ENCODE measurements at places on chromosomes 7 and 10. TPM values are rescaled to one million over a fixed set of nuclear protein-coding genes. Genes with fewer than 3 reads are reported as not detected.
A peak's percentile ranks its signal among the peaks of the same experiment; 100 is the strongest.

GRCh38 chr7:139224219-139224618 is 6.8 kb upstream of the UBN2 start:
- no peak overlapping the region for H3K27ac ChIP-seq
- H3K36me3 ChIP-seq = no peaks in the 10 kb centered on the region
- H3K4me1 ChIP-seq = no peaks in the 10 kb centered on the region
- DNase-seq = no peak

DNA sequence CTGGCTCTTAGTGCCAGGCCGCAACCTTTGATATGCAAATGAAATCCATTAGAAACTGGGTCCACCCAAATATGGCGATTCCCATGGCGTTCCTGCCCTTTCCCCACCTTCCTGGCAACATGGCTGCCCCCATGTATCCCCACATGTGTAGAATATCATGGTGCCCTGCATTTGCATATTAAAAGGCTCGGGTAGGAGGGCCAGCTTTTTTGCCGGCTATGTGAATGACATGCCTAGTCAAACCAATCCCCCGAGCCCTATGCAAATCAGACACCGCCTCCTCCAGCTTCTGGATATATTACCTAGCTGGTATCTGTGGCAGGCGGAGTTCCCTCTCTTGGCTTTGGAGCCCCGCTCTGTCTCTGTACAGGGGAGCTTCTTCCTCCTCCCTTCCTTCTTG is 18.3 kb downstream of the MMS19 start:
- no peaks in the 10 kb centered on the region for H3K4me1 ChIP-seq
- peaks cover 16% of the 10 kb centered on the region for H3K36me3 ChIP-seq
- DNase-seq = no peak
- H3K27ac ChIP-seq = no peak overlapping the region

GRCh38 chr7:28544453-28545117 is 132.3 kb downstream of the CREB5 start:
- H3K27ac ChIP-seq = no peak overlapping the region
- no peak overlapping the region for H3K4me3 ChIP-seq
- H3K36me3 ChIP-seq = no peaks in the 10 kb centered on the region

DNA sequence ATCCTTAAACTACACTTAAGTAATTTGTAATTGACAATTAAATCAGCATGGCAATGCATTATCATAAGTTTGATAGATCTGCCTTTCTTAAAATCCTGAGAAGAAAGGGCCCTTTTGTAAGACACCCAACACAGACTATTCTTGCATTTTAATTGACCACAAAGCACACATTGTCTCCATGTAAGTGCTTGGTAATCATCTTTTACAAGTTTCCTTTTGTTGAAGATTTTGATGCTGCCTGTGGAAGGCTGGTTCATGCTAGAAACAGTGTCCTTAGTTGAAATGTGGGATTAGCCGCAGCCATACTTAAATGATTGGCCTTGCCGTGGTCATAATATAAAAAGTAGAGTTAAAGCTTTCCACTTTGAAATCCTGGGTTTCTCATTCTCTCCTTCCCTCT is 32.3 kb upstream of the CELF2 start:
- H3K4me1 ChIP-seq = no peaks in the 10 kb centered on the region
- no peaks in the 10 kb centered on the region for H3K36me3 ChIP-seq
- no peak overlapping the region for H3K27ac ChIP-seq
- DNase-seq = no peak

GRCh38 chr7:12930534-12930933 is 243.1 kb downstream of the ARL4A start:
- H3K4me3 ChIP-seq = no peak overlapping the region
- H3K27me3 ChIP-seq = no peaks in the 10 kb centered on the region
- DNase-seq = no peak
- no peaks in the 10 kb centered on the region for H3K36me3 ChIP-seq
- no peak overlapping the region for H3K27ac ChIP-seq

GRCh38 chr10:102596506-102596971 is 47.7 kb upstream of the TRIM8 start:
- H3K4me1 ChIP-seq = peaks cover 13% of the 10 kb centered on the region
- H3K27me3 ChIP-seq = no peaks in the 10 kb centered on the region
- peak; percentile 67 for DNase-seq
- H3K36me3 ChIP-seq = no peaks in the 10 kb centered on the region
- H3K4me3 ChIP-seq = no peak overlapping the region

DNA sequence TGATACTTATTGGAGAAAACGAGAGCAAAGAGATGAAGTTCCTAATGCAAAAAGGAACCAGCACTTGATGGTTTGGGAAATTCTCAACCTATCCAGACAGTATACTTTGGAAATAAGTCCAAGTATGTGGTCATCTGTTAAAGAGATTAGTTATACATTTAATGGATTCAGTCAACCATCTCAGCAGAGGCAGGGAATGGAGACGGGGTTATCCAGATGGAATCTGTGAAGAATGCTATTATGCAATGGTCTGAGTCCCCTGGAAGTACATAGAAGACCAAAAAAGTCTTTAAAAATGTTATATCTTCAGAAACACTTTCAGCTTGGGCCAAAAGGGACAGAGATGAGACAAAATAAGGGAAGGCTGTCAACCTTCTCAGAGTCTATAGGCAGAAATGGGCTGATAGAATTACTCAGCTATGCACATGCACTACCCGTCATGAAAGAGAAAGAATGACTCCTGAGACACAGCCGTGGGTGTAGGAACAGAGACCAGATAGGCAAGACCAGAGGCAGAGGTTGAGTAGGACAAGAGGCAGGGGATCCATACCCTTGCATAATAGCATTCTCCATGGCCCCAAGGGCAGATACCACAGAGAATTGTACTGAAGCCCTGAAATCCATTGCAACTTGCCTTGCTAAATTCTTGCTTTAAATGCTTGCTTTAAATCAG is 738.8 kb upstream of the POT1 start:
- peaks cover 9% of the 10 kb centered on the region for H3K4me1 ChIP-seq
- no peaks in the 10 kb centered on the region for H3K36me3 ChIP-seq
- H3K27ac ChIP-seq = no peak overlapping the region
- no peak for DNase-seq
- no peak overlapping the region for H3K4me3 ChIP-seq
- no peaks in the 10 kb centered on the region for H3K27me3 ChIP-seq

DNA sequence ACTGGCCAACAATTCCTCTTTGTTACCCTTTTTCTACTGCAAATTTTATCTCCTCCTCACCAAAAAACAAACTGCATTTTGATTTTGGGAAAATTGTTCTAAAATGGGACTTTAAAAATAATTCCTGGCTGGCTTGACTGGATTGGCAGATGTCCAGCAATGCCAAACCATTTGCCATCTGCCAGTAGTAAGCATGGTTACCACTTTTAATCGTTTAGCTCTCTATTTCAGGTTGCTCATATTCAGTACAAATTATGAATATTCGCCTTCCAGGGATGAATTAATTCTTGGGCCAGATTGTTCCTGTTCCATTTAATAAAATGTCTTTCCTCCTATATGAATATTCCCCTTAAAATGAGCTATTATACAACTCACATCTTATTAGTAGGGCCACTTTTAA is 35.7 kb downstream of the SMNDC1 start:
- H3K4me1 ChIP-seq = peaks cover 48% of the 10 kb centered on the region
- H3K36me3 ChIP-seq = no peaks in the 10 kb centered on the region
- DNase-seq = peak; percentile 10
- no peak overlapping the region for H3K4me3 ChIP-seq
- H3K27me3 ChIP-seq = no peaks in the 10 kb centered on the region
- peak overlapping the region; percentile 76 for H3K27ac ChIP-seq

DNA sequence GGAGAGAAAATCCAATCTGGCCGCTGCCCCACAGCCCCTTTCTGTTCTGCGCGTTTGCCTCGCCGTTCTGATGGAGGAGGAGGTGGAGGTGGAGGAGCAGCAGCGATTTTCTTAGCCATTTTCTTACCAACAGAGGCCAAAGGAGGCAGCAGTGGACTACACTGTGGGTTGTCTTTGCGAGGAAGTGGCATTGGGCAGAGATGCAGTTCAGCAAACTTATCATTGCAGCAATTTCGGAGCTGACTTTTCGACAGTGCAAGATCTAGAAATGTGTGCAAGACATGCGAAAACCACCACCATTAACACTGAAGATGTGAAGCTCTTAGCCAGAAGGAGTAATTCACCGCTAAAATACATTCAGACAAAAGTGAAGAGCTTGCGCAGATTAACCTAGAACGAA is 1.9 kb upstream of the ARL4A start:
- H3K4me1 ChIP-seq = peaks cover 17% of the 10 kb centered on the region
- peak; percentile 32 for DNase-seq
- no peaks in the 10 kb centered on the region for H3K27me3 ChIP-seq
- peak overlapping the region; percentile 97 for H3K27ac ChIP-seq

DNA sequence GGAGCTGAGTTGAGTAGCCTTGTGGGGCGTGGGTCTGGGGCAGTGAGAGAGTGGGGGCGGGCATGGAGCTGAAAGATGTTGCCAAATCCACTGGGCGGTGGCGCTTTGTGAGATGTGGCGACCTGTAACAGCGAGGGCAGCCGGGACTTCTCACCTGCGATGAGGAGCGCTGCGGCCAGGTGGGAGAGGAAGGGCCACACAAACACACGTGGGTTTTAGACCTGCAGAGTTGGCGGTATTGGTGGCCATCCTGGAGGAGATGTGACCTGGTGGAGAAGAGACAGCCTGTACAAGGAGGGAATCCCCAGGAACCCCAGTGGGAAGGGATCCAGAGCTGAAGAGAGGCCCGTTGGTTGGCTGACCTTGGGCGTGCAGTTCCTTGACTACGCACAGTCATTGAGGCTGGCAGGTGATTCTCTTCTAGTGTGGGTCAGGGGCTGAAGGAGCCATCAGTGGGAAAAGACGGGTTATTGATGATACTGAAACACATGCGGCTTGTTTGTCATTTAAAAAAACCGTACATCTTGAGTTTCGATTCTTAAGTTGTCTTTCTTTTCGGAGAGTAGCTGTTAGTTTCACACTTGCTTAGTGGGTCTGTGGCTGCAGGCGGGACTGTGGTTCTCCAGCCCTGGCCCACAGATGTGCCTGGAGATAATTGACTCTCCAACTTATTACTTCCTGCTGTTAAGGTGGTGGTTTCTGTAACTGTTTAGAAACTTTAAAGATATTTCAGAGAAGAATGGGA is 2.4 kb downstream of the CHST12 start:
- no peaks in the 10 kb centered on the region for H3K27me3 ChIP-seq
- no peak for DNase-seq
- H3K27ac ChIP-seq = no peak overlapping the region
- H3K4me3 ChIP-seq = no peak overlapping the region

DNA sequence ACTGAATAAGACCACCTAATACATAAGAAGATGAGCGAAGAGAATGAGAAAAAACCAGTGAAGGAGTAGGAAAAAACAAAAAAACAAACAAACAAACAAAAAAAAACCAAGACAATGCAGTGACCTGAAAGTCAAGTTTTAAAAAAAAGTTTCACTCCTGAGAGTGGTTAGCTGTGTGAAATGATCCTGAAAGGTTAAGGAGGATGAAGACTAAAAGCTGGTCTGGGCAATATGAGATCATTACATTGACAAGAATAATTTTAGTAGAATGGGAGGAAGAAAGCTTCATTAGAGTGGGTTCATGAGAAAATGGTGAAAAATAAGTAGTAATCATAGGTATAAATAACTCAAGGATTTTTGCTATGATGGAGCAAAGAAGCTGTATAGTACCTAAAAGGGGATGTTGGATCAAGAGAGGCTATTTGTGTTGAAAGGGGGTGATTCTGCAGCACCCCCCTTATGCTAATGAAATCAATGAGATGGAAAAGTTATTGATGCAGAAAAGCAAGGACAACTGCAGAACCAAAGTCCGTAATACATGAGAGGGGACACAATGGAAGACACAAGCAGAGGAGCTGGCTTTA is 80.2 kb downstream of the KMT2C start:
- H3K27me3 ChIP-seq = no peaks in the 10 kb centered on the region
- DNase-seq = no peak
- no peaks in the 10 kb centered on the region for H3K36me3 ChIP-seq
- peaks cover 7% of the 10 kb centered on the region for H3K4me1 ChIP-seq
- no peak overlapping the region for H3K4me3 ChIP-seq

GRCh38 chr10:43681220-43681619 is 32.5 kb upstream of the ZNF32 start:
- DNase-seq = peak; percentile 49
- H3K36me3 ChIP-seq = no peaks in the 10 kb centered on the region
- H3K27me3 ChIP-seq = no peaks in the 10 kb centered on the region
- no peak overlapping the region for H3K27ac ChIP-seq
- H3K4me1 ChIP-seq = peaks cover 39% of the 10 kb centered on the region

DNA sequence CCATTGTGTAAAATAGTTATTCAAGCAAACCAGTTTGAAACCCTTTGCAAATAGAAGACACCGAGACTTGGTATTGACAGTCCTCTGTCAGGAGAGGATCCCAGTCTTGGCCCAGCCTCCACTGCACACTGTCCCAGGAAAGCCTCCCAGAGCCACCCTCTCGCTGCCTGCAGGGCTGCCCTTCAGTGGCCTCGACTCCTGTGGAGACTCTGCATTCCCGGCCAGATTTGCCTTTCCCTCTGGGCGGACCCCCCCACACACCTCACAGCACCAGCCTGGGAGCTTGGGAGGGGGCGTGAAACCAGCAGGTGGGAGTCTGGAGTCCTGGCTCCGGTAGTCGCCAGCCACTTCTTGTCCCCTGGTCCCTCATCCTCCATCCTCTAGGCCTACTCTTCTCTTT is 48.7 kb downstream of the GRK5 start:
- no peak for DNase-seq
- H3K27ac ChIP-seq = no peak overlapping the region
- H3K4me3 ChIP-seq = no peak overlapping the region
- H3K36me3 ChIP-seq = no peaks in the 10 kb centered on the region

- H3K4me3 ChIP-seq = no peak overlapping the region
- H3K4me1 ChIP-seq = peaks cover 18% of the 10 kb centered on the region
- no peak overlapping the region for H3K27ac ChIP-seq
- H3K36me3 ChIP-seq = no peaks in the 10 kb centered on the region
- H3K27me3 ChIP-seq = no peaks in the 10 kb centered on the region
- no peak for DNase-seq
Measured at GRCh38 chr7:66679633-66680244, 51.1 kb downstream of the KCTD7 start.

DNA sequence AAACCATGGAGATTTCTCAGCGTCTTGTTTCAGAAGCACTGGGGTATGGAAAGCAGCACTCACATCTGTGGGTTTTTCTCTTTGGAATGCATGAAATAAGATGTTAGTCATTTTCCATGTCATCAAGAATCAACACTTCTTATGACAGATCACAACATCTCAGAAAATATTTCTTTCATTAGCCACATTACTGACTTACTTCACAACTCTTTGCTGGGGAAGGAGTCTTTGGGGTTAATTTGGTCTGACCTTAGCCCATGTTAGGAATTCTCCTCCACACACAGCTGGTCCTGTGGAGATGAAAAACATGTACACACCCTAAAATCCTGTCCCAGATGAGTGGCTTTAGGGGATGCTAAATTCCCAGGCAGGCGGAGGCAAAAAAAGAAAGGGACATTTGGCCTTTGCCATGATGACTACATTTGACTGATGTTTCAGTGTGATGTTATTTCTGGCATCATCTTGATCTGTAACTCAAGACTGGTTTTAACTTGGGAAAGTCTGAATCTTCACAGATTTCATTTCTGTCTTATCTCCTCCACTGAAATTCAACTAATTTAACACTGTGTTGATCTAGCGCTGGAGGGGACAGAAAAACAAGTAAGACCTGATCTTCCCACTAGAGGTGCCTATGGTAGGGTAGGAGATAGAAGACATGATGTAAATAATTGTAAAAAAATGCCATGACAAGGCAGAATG is 363.2 kb downstream of the PRPF18 start:
- DNase-seq = no peak
- no peaks in the 10 kb centered on the region for H3K36me3 ChIP-seq
- peaks cover 3% of the 10 kb centered on the region for H3K4me1 ChIP-seq

MCM10 gene
- 0.26 TPM for total RNA-seq

ENO4 gene
- total RNA-seq = not detected

TUBAL3 gene
- total RNA-seq = not detected

EVX1 gene
- total RNA-seq = not detected

TAX1BP1 gene
- total RNA-seq = 57.6 TPM

PNLIPRP1 gene
- total RNA-seq = 4,534 TPM

METTL27 gene
- total RNA-seq = 2.1 TPM

CALML3 gene
- total RNA-seq = not detected

Measured in body of pancreas (tissue), 4 donors.